ENCODE measurements at places on chromosomes 5 and 9.

DNA sequence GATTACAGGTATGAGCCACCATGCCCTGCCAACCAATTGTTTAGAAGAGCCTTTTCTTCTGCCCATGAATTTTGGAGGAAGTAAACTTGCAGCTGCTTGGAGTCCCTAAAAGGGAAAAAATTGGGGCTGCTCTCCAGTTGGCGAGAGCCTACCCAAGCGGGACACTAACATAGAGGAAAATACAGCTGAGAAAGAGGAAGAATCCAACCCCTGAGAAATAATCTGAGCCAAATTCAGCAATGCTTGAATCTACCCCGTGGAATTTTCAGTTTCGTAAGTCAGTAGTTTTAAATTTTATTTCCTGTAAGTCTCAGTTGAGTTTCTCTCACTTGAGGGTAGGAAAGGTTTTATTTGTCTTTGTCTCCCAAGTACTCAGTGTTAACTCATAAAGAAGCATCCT lies 30.4 kb upstream of the UBTD2 start:
- no peak for DNase-seq

GRCh38 chr5:124176692-124177091 lies 569.7 kb downstream of the ZNF608 start:
- DNase-seq = no peak

- peak; percentile 49 for DNase-seq
Measured at GRCh38 chr5:37840053-37841034, 503 bp upstream of the GDNF start.

- DNase-seq = no peak
Measured at GRCh38 chr5:176396330-176396729, 7.8 kb downstream of the HIGD2A start.

DNA sequence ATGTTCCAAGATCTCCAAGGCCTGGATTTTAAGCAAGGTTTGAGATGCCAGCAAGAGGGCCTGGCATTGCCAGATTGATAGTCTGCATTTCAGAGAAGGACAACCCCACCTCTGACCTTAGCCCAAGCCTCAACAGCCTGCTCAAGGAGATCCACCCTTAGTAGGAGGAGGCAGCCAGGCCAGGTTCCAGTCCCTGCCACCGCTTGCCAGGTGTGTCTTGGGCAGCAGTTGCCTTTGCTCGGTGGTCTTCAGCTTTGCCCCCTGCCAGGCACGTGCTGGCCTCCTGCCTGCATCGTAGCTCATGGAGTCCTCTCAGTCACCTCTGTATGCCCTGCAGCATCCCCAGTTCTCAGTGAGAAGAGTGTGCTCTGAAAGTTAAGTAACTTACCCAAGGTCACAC lies 134.2 kb downstream of the KCNIP1 start:
- DNase-seq = no peak

DNA sequence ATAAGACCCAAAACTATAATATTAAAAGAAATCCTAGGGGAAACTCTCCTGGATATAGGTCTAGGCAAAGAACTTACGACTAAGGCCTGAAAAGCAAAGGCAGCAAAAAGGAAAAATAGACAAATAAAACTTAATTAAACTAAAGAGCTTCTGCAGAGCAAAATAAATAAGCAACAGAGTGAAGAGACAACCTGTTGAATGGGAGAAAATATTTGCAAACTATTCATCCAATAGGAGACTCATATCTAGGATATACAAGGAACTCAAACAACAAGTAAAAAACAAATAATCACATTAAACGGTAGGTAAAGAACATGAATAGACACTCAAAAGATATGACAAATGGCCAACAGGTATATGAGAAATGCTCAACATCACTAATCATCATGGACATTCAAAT lies 318.6 kb downstream of the CSNK1G3 start:
- DNase-seq = no peak

DNA sequence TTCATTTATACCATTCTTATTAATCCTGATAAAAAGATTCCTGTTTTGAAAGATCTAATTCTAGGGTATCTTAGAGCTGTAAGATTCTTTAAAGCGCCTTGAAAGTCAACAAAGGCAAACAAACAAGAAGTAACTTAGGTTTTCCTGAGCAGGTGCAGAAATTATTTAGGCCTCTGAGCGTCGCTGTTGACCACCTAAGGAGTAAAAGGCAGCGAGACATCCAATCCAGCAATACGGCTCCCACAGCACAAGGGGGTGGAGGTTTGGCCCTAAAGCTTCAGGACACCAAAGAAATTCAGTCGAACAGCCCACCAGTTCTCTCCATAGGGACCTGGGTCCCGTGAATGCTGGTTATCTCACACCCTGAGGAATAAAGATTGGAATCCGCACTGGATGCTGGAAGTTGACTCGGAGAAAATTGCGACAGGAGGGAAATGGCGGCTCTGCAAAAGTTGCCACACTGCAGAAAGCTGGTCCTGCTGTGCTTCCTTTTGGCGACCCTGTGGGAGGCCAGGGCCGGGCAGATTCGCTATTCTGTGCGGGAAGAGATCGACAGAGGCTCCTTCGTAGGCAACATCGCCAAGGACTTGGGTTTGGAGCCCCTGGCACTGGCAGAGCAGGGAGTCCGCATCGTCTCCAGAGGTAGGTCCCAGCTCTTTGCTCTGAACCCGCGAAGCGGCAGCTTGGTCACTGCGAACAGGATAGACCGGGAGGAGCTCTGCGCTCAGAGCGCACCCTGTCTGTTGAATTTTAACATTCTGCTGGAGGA lies at the start of gene PCDHGA2:
TSS of gene PCDHGA2 (plus strand) at position 223 of the 769 bp plus-strand sequence.
- no peak for DNase-seq

All from BJ (cell line).